Activated CD8-positive, alpha-beta memory T cell treated with anti-CD3 and anti-CD28 coated beads, Interleukin-2, amount 10 ng/mL, durations not matched to agents 7 days and 5 days (primary cell): ENCODE measurements at places on chromosomes 1 and 21. TPM values are rescaled to one million over a fixed set of nuclear protein-coding genes. Genes with fewer than 3 reads are reported as not detected.

SPRR1A gene
- not detected for total RNA-seq

DNA sequence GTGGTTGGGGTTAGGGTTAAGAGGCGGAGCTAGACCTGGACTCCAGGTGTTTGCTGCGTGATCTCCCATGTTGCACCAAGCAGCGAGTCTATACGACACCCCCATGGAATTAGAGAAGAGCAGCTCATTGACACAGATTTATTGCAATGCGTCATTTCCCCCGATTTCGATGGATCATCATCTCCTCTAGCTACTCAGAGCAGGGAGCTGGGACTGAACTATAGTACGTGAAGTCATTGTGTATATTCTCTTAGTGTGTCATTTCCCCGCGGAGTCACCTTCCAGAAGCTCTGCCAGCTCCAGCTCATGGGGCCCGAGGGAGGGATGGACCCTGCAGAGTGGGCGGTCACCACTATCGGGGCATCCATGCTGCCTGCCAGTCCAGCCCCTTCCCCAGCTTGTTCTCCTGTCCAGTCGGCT lies 7.5 kb upstream of the C2CD2 start:
- H3K36me3 ChIP-seq: no peaks in the 10 kb centered on the region
- H3K4me1 ChIP-seq: no peaks in the 10 kb centered on the region
- peaks cover 37% of the 10 kb centered on the region for H3K27me3 ChIP-seq
- DNase-seq: no peak
- no peak overlapping the region for H3K27ac ChIP-seq
- no peak overlapping the region for H3K4me3 ChIP-seq

DNA sequence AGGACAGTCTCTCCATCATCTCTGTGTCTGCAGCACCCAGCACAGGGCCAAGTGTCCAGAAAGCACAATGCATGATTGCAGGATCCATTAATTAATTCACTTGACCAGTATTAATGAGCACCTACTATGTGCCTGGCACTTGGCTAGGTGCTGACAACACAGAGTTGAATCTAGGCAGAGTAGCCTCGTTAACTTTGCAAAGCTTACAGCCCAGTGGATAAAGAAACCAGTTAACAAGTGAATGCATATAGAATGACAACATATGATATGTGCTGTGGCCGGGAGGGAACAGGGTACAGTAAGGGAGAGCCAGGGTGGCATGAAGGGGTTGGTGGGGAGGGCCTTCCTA lies 10.9 kb downstream of the SLC1A7 start:
- no peak for DNase-seq
- H3K4me3 ChIP-seq: no peak overlapping the region
- no peaks in the 10 kb centered on the region for H3K27me3 ChIP-seq
- H3K36me3 ChIP-seq: no peaks in the 10 kb centered on the region
- no peak overlapping the region for H3K27ac ChIP-seq

GRCh38 chr1:214066936-214067335 lies 79.2 kb downstream of the PROX1 start:
- no peak overlapping the region for H3K27ac ChIP-seq
- DNase-seq: no peak
- H3K4me3 ChIP-seq: no peak overlapping the region
- H3K4me1 ChIP-seq: no peaks in the 10 kb centered on the region
